ENCODE measurements at places on chromosomes 2 and 18. TPM values are rescaled to one million over a fixed set of nuclear protein-coding genes. Genes with fewer than 3 reads are reported as not detected.

- DNase-seq = peak; percentile 43
Observed at GRCh38 chr2:241894681-241895426, 25.3 kb downstream of the RTP5 start.

- DNase-seq = no peak
Observed at GRCh38 chr2:18959952-18960717, 370.8 kb upstream of the NT5C1B start.

- no peak for DNase-seq
Observed at GRCh38 chr2:198106621-198107385, 302.4 kb downstream of the PLCL1 start.

The RTKN gene
- 11.7 TPM for total RNA-seq

DNA sequence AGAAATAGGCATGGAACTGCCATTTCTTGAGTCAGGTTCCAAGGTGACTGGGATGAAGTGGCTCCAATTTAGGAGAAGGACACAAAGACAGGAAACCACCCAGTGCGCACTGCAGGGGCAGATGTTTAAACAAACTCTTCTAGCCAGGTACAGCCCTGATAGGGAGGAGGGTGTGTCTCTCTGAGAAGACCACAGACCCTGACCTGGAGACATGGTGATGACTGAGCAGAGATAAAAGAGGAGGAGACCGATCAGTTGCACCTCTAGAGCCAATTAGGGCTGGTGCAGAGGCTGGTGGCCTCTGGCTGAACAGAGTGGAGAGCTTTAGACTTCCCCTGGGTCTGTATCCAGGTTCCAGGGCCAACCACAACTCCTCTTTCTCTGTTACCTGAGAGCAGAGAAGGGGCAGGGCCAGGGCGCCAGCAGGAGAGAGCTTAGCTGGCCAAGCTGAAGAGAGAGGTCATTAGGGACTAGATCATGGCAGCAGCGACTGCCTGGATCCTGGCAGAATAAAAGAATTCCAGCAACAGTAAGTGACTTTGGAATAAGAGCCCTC, 5.4 kb upstream of the SPOPL start:
- DNase-seq = no peak

The ST8SIA5 gene
- 0.42 TPM for total RNA-seq

The REG1B gene
- total RNA-seq = 4.9 TPM

DNA sequence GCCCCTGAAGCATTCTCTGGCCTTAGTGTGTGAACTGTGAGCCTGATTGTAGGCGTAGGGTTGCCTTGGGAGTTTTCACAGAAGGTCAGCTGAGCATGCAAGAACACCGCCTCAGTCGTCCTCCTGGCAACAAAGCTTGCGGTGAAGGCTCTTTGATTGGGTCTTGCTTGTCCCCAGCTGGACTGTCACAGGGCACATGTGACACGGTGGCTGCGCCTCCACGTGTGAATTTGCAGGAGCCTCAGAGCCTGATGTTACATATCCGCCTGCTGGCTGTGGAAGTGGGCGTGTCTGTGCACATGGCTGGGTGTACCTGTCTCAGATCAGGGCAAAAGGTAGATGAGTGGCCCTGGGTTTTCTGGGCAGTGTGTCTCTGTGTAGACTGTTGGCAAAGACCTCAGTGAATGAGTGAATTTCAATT, 228.7 kb downstream of the HAUS1 start:
- DNase-seq = no peak
